ENCODE measurements at places on chromosomes 6 and 20.

DNA sequence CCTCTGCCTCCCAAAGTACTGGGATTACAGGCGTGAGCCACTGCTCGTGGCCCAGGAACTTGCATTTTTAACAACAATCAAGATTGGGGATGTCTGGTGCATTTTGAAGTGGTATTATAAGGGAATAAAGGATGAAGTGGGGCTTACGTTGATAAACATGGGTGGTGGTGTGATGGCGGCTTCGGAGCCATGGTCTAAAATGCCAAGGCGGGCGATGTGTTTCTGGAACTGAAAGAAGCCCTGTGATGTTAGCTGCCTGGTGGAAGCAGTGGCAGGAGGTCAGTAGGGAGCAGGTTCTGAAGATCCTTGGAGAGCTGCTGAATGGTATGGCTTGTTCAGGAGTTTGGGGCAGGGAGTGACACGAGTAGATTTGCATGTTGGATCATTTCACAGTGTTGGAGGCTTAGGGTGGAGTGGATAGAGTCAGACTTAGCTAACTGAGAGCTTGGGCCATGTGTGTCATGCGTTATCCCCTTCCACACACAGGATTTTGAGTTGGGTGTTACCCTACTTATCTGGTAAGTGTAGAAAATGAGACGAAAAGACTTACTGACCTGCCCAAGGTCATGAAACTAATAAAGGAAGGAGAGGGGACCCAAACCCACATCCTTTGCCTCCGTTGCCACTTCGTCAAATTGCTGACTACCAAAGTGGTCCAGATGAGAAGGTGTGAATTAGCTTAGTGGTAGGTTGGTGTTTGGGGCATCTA is 1.5 kb downstream of the NELFCD start:
- H3K4me3 ChIP-seq: peak overlapping the region; percentile 78
- H3K27ac ChIP-seq: peak overlapping the region; percentile 89
- DNase-seq: no peak
- no peaks in the 10 kb centered on the region for H3K4me1 ChIP-seq
- no peaks in the 10 kb centered on the region for H3K36me3 ChIP-seq

GRCh38 chr6:166764473-166765233 is 137.6 kb upstream of the RPS6KA2 start:
- H3K27ac ChIP-seq: no peak overlapping the region
- peak; percentile 41 for DNase-seq
- no peak overlapping the region for H3K4me3 ChIP-seq
- H3K36me3 ChIP-seq: no peaks in the 10 kb centered on the region
- no peaks in the 10 kb centered on the region for H3K4me1 ChIP-seq

DNA sequence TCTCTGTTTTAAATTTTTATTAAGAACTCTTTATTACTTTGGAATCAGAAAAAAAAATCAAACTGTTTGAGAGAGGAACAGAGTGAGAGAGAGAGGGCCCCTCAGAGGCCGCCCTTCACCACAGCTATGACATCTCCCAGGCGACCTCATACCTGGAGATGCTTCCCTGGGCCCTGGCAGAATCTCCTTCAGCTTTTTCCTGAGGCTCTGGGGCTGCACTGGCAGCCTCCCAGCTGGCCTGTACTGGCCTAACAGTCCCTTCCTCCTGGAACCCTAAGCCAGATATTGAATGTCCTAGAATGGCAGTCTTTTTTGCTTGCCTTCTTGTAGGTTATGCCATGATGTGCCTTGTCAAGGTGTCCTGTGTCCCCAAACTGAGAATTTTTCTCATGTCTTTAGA is 13.7 kb downstream of the ABHD12 start:
- H3K4me3 ChIP-seq: no peak overlapping the region
- DNase-seq: no peak
- H3K4me1 ChIP-seq: no peaks in the 10 kb centered on the region
- no peak overlapping the region for H3K27ac ChIP-seq
- no peaks in the 10 kb centered on the region for H3K36me3 ChIP-seq

DNA sequence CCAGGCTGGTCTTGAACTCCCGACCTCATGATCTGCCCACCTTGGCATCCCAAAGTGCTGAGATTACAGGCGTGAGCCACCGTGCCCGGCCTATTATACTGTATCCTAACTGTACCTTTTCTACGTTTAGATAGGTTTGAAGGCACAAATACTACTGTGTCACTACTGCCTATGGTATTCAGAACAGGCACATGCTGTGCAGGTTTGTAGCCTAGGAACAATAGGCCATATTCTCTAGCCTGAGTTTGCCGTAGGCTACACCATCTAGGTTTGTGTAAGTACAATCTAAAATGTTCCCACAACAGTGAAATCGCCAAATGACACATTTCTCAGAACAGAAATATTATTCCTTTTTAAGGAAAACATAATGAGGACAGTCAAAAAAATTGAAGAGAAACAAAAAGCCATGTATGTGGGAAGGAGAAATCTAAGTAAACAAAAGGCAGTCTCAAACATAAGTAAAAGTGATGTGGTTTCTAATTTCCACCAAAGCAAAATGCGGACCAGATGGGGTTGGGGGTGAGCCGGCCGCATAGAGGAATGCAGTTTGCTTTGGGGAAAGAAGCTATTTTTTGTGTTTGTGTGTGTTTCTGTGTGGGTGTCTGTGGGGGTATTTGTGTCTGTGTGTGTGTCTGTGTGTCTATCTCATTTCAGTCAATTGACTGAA is 192.6 kb upstream of the SALL4 start:
- H3K27ac ChIP-seq: no peak overlapping the region
- DNase-seq: no peak
- no peaks in the 10 kb centered on the region for H3K36me3 ChIP-seq
- H3K4me1 ChIP-seq: no peaks in the 10 kb centered on the region

DNA sequence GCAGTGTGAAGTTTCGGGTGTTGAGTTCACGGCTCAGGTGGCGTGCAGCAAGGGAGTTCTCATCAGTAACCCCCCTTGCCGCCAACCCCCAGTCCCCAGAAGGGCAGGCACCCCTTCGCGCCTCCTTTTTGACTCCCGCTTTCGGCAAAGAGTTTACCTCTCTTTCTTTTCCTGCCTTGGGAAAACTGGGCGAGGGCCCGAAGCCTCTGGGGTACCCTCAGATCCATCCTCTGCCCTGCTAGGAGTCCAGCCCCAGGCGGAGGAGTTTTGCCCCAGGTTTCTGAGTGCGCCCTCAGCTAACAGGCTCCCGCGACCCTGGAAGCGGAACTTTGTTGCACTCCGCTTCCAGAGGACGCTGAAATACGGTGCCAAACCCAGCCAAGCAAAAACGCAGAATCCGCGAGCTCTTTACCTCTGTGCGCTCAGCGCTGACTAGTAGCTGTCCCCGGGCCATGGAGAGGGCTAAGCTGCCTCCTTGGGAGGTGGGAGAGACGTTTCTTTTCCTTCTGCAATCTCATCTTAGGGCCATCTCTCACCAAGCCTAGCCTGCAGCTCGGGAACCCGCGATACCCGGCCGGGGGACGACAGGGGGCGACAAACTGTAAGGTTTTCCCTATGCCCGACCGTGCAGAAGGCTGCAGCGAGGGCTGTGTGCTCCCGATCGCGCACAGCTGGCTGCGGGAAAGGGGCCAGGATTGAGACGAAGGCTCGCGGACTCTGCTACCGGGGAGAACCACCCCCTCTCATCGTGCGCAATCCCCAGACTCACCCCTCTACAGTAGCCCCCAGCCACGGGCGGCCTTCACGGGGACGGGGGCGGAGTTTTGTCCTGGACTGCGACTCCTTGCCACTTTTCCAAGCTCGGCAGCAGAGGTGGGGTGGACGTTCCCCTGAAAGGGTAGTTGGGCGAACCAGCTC is 2.7 kb upstream of the PAX1 start:
- H3K27me3 ChIP-seq: peaks cover 97% of the 10 kb centered on the region
- H3K36me3 ChIP-seq: no peaks in the 10 kb centered on the region
- peak overlapping the region; percentile 57 for H3K4me3 ChIP-seq
- peak; percentile 69 for DNase-seq

- H3K27ac ChIP-seq: no peak overlapping the region
- no peaks in the 10 kb centered on the region for H3K36me3 ChIP-seq
- no peak for DNase-seq
- no peak overlapping the region for H3K4me3 ChIP-seq
Measured at GRCh38 chr20:44170816-44171410, 16.1 kb downstream of the JPH2 start.

DNA sequence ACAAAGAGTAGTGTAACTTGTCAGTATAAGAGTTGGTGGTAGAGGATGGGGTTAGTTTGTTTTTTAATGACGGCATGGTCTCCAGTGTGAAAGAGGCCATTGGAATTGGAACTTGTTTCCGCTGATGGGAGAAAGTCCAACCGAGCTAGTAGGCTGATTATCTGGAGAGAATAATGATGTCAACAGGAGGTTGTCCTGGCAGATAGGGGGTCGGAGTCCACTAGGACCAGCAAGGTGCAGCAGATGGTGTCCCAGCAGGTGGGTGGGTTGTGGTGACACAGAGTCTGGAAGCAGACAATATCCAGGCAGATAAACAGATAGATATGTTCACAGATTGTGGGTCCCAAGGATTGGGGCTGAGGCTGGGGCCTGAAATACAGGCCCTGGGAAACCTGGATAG is 35.1 kb downstream of the PKIB start:
- H3K4me1 ChIP-seq: no peaks in the 10 kb centered on the region
- H3K36me3 ChIP-seq: no peaks in the 10 kb centered on the region
- H3K27me3 ChIP-seq: no peaks in the 10 kb centered on the region
- no peak for DNase-seq
- no peak overlapping the region for H3K27ac ChIP-seq

GRCh38 chr20:34654207-34654744 is 22.6 kb downstream of the PIGU start:
- no peak overlapping the region for H3K4me3 ChIP-seq
- no peaks in the 10 kb centered on the region for H3K4me1 ChIP-seq
- no peaks in the 10 kb centered on the region for H3K36me3 ChIP-seq
- H3K27ac ChIP-seq: no peak overlapping the region

GRCh38 chr6:125974214-125974866 is 12.0 kb upstream of the TRMT11 start:
- DNase-seq: no peak
- peaks cover 5% of the 10 kb centered on the region for H3K36me3 ChIP-seq
- H3K4me1 ChIP-seq: no peaks in the 10 kb centered on the region
- no peak overlapping the region for H3K27ac ChIP-seq
- H3K27me3 ChIP-seq: no peaks in the 10 kb centered on the region

GRCh38 chr6:36719126-36719525 is 21.5 kb downstream of the RAB44 start:
- no peaks in the 10 kb centered on the region for H3K4me1 ChIP-seq
- no peaks in the 10 kb centered on the region for H3K27me3 ChIP-seq
- H3K4me3 ChIP-seq: no peak overlapping the region
- DNase-seq: peak; percentile 12
- no peak overlapping the region for H3K27ac ChIP-seq
- no peaks in the 10 kb centered on the region for H3K36me3 ChIP-seq

GRCh38 chr6:8749465-8749864 is 314.1 kb upstream of the SLC35B3 start:
- no peaks in the 10 kb centered on the region for H3K4me1 ChIP-seq
- H3K4me3 ChIP-seq: no peak overlapping the region
- H3K27ac ChIP-seq: no peak overlapping the region
- H3K36me3 ChIP-seq: no peaks in the 10 kb centered on the region
- H3K27me3 ChIP-seq: no peaks in the 10 kb centered on the region
- DNase-seq: no peak

DNA sequence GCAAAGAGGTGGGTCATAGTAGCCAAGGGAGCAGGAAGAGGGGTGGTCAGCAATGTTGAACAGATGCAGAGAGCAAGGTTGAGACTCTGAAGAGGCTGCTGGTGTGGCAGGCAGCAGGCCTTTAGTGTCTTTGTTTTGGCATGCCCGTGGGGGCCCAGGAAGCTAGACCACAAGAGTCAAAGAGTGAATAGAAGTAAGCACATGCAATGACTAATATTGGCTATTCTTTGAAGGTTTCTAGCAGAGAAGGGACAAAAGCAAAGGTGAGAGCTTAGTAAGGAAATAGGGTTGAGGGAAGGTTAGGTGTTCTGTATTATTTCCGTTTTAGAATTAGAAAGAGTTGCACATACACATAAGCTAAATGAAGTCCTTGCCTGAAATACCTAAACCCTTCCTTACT is 18.8 kb downstream of the TDRD6 start:
- DNase-seq: no peak
- H3K4me3 ChIP-seq: no peak overlapping the region
- H3K36me3 ChIP-seq: no peaks in the 10 kb centered on the region
- H3K27me3 ChIP-seq: no peaks in the 10 kb centered on the region
- no peak overlapping the region for H3K27ac ChIP-seq

- H3K27ac ChIP-seq: no peak overlapping the region
- no peaks in the 10 kb centered on the region for H3K27me3 ChIP-seq
- DNase-seq: no peak
- H3K36me3 ChIP-seq: no peaks in the 10 kb centered on the region
Measured at GRCh38 chr20:21796059-21796458, 90.6 kb downstream of the PAX1 start.

DNA sequence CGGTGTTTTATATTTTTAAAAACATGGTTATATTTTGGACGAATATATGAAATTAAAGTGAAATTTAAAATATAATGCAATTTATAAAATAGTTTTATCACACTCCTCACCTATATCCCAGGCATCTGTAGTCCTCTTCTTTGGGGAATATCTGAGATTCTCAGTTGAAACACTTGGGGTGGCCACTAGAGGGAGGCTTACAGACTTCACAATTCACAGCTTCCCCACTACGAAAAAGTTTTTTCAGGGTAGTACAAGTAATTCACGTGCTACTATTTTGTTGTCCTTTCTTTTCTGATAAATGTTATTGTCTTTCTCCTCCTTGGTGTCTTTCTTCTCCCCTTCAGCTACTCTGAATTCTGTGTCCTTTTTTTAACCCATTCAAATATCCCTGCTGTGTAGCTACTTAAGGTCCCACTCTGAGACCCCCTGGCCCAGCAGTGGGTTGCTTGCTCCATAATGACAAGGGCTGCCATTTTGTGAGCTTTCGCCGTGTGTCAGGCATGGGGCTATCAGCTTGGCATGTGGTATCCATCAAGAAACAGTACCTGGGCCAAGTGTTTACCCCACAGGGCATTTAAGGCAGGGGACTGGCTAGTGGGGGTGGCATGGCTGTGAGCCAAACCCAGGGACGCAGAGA is 43.6 kb upstream of the PHACTR3 start:
- DNase-seq: no peak
- no peaks in the 10 kb centered on the region for H3K36me3 ChIP-seq
- no peaks in the 10 kb centered on the region for H3K27me3 ChIP-seq

DNA sequence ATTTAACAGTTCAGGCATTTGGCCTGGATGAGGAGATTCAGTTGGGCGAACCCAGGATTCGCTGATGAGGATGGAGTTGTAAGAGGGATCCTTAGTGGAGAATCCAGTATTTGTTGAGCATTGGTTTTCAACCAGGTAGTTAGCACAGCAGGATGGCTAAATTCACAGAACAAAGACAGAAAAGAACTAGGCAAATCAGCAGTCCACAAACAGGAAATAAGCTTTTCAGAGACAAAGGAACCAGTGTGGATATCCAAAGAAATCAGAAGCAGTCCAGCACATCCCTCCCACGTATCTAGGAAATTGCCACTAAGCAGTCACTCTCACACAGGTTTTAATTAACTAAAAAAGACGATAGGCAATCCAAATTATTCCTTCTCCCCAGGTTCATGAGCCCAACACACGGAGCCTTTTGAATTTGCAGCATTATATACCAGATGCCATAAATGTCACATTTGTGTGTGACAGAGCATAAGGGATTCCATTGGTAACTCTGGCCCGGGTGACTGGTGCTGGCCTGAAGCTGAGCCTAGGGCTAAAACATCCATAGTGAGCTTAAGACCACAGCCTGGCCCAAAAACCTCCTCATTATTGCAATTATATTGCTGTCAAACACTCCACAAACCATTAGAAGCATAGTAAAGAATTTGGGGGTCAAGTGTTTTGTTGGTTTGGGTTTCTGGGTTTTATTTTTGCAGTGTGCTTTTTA is 131.5 kb downstream of the SOBP start:
- no peaks in the 10 kb centered on the region for H3K4me1 ChIP-seq
- H3K27ac ChIP-seq: no peak overlapping the region
- H3K36me3 ChIP-seq: no peaks in the 10 kb centered on the region
- H3K27me3 ChIP-seq: no peaks in the 10 kb centered on the region

- no peaks in the 10 kb centered on the region for H3K36me3 ChIP-seq
- no peak overlapping the region for H3K27ac ChIP-seq
- H3K4me1 ChIP-seq: peaks cover 2% of the 10 kb centered on the region
- H3K27me3 ChIP-seq: no peaks in the 10 kb centered on the region
Measured at GRCh38 chr20:3901706-3902440, 12.7 kb downstream of the PANK2 start.

Measured in breast epithelium (tissue), 4 donors.